Activated CD8-positive, alpha-beta T cell treated with anti-CD3 and anti-CD28 coated beads for 36 hours (primary cell): ENCODE measurements at places on chromosomes 11 and 22. TPM values are rescaled to one million over a fixed set of nuclear protein-coding genes. Genes with fewer than 3 reads are reported as not detected.

SCN4B gene
- total RNA-seq, result 0.72 TPM

KRTAP5-2 gene
- not detected for total RNA-seq

NPAS4 gene
- 0.11 TPM for total RNA-seq

MPZL3 gene
- 51.7 TPM for total RNA-seq

- H3K4me3 ChIP-seq, result no peak overlapping the region
- no peak overlapping the region for H3K27ac ChIP-seq
- no peaks in the 10 kb centered on the region for H3K36me3 ChIP-seq
- no peak for DNase-seq
Observed at GRCh38 chr22:27309697-27310096, 491.9 kb downstream of the MN1 start.

DNA sequence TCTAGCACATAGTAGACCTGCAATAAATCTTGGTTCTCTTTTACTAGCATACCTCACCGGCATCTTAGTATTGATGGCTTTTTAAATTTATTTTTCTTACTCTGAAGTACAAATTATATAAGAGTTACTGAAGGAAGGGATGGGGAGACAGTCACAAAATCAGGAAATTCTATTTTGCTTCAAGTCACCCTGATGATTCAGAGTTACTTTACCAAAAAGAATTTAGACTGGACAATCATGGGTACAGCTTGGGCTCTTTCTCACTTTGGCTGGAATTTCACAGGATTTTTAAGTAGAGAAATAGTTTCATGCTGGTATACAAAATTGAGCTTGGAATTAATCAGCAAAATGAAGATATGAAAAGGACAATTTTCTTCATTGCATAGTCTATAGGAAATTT, 919.2 kb downstream of the METTL15 start:
- H3K27me3 ChIP-seq, result no peaks in the 10 kb centered on the region
- H3K4me3 ChIP-seq, result no peak overlapping the region
- no peak overlapping the region for H3K27ac ChIP-seq
- no peaks in the 10 kb centered on the region for H3K4me1 ChIP-seq
- H3K36me3 ChIP-seq, result no peaks in the 10 kb centered on the region

DNA sequence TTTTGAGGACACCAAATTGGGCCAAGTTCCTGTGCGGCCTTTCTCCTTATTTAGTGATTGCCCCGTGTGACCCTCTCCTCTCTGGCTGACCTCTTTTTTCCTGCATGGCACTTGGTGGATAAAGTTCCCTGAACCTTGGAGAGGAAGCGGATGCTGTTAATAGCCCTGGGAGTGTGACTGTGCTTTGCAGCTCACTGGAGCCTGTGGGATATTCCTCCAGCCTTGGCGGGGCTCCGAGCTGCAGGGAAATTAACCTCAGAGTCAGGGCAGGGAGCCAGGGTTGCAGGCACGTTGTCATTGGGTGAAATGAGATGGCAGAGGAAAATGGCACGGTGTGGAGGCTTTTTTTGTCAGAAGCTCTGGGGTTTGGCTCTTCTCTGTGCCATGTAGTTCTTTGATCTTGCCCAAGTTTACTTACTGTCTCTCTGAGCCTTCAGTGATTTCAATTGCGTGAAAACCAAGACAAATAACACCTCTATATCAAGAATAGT, 965 bp downstream of the OR9Q1 start:
- no peak overlapping the region for H3K4me3 ChIP-seq
- H3K4me1 ChIP-seq, result no peaks in the 10 kb centered on the region
- H3K27me3 ChIP-seq, result peaks cover 3% of the 10 kb centered on the region
- no peak for DNase-seq
- no peak overlapping the region for H3K27ac ChIP-seq

GRCh38 chr22:37383341-37383740, 43.9 kb downstream of the ELFN2 start:
- no peak overlapping the region for H3K27ac ChIP-seq
- H3K36me3 ChIP-seq, result no peaks in the 10 kb centered on the region
- H3K4me3 ChIP-seq, result no peak overlapping the region
- peaks cover 4% of the 10 kb centered on the region for H3K27me3 ChIP-seq

GRCh38 chr22:43266076-43266475, 77.1 kb downstream of the SCUBE1 start:
- H3K27ac ChIP-seq, result no peak overlapping the region
- no peak for DNase-seq
- H3K36me3 ChIP-seq, result no peaks in the 10 kb centered on the region
- H3K4me3 ChIP-seq, result no peak overlapping the region
- H3K27me3 ChIP-seq, result no peaks in the 10 kb centered on the region

DNA sequence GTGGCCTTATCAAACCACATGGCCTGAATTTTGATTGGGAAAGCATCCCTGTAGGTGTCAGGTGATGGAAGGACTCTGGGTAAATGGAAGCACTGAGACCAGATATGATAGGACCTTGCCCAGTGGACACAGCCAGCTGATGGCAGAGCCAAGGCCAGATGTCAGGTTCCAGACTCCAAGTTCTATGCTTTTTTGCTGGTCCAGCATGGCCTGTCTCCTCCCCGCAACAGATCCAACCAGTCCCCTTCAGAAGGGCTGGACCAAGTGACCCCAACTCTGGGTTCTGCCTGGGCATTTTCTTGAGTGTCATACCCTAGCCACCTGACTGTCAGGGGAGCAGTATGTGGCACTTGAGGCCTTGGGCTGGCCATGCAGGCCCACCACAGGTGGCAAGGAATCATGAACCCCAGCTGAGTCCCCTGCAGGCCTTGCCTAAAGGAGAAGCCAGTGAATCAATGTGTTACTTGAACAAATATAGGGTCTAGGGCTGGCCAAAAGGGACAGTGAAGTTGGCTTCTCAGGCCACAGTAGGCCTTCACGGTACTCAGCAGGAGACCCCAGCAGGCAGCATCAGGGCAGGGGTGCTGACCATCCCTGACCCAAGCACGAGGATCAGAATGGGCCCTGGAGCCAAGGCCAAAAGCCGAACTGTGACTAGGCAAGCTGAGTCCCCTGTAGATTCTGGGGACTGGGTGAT, 27.1 kb downstream of the KCNQ1OT1 start:
- no peaks in the 10 kb centered on the region for H3K27me3 ChIP-seq
- H3K36me3 ChIP-seq, result no peaks in the 10 kb centered on the region
- H3K27ac ChIP-seq, result no peak overlapping the region
- H3K4me3 ChIP-seq, result no peak overlapping the region
- DNase-seq, result no peak
- peaks cover 2% of the 10 kb centered on the region for H3K4me1 ChIP-seq

GRCh38 chr11:26087120-26087935, 244.6 kb upstream of the ANO3 start:
- no peaks in the 10 kb centered on the region for H3K4me1 ChIP-seq
- DNase-seq, result no peak
- H3K27ac ChIP-seq, result no peak overlapping the region

DNA sequence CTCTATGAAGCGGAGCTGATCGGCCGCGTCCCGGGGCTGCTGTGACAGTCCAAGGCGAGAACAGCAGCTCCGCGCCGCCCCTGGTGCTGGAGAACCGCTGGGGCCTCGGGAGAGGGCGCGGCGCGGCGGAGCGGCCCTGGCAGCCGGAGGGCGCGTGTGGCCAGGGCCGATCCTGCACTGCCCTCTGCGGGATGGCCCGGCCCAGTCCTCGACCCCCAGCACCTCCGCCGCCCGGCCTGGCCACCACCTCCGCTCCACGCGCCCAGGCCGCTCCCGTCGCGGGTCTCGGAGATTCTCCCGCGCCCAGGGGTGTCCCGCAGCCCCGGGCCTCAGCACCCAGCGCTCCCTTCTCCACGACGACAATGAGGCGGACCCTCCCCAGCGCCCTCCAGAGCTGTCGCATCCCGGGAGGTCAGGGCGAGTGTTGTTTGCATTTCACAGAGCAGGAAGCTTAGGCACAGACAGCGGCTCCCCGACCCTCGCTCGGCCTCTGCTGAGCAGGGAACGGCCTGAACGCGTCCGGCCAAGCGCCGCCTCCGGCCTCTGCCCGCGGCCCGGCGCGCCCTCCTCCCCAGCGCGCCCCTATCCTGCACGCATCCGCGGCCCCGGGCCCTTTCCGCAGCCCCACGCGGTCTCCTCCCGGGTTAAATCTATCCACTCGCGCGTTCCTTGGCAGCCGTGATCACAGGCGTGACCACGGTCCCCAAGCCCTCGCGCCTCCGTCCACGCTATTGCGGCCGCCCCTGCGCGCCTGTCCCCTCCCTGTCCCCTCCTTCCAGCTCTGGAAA, 109.7 kb downstream of the WNT7B start:
- no peak for DNase-seq
- peaks cover 39% of the 10 kb centered on the region for H3K27me3 ChIP-seq
- H3K27ac ChIP-seq, result no peak overlapping the region
- no peaks in the 10 kb centered on the region for H3K36me3 ChIP-seq
- H3K4me3 ChIP-seq, result no peak overlapping the region
- H3K4me1 ChIP-seq, result peaks cover 7% of the 10 kb centered on the region

DNA sequence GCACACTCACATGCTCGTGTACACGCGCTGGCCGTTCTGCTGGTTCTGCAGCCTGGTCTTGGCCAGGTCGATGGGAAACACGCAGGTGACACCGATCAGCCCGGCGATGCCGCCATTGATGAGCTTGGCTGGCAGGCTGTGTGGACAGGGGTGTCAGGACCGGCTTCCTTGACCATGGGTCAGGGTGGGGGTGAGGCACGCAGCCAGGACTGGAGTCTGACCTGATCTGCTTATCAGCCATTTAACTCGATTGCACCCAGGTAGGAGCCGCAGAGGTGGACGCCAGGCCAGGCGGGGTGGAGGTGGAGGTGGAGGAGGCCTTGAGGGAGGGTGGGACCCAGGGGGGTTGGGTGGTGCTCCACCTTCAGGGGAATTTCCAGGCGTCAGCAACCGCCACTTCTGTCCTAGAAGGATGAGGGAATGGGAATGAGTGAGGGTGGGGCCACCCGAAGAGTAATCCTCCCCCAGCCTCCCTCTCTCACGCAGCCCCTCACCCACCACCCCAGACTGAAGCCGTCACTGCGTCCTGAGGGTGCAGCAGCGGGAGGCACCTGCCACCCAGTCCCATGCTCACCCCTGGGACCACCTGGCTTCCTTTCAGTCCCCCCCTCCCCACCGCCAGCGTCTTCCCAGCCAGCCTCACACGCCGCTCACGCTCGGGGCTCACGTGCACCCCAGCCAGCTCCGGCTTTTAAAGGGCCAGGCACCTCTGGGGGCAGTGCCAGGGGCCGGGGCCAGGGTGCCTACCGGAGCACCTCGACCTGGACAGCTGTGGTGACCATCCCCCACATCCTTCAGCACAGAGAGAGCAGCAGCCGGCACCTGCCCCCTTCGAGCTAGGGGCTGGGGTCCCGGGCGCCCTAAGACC, 3.1 kb downstream of the SLC25A22 start:
- H3K27me3 ChIP-seq, result no peaks in the 10 kb centered on the region
- peak; percentile 26 for DNase-seq
- H3K4me3 ChIP-seq, result peak overlapping the region; percentile 77
- peaks cover 14% of the 10 kb centered on the region for H3K4me1 ChIP-seq

- no peak overlapping the region for H3K27ac ChIP-seq
- no peak overlapping the region for H3K4me3 ChIP-seq
- DNase-seq, result no peak
- H3K36me3 ChIP-seq, result no peaks in the 10 kb centered on the region
- H3K4me1 ChIP-seq, result no peaks in the 10 kb centered on the region
- H3K27me3 ChIP-seq, result no peaks in the 10 kb centered on the region
Observed at GRCh38 chr11:115889712-115890111, 385.5 kb upstream of the CADM1 start.

DNA sequence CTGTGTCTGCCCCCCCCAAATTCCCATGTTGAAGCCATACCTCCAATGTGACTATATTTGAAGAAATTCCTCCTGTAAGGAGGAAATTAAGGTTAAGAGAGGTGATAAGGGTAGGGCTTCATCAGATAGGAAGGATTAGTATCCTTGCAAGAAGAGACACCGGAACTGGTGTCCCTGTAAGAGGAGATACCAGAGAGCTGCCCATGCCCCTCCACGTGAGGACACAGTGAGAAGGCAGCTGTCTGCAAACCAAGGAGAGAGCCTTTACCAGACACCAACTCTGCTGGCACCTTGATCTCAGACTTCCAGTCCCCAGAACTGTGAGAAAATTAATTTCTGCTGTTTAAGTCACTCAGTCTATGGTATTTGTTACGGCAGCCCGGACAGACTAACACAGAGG, 109.3 kb downstream of the ARFGAP2 start:
- no peak overlapping the region for H3K27ac ChIP-seq
- no peaks in the 10 kb centered on the region for H3K27me3 ChIP-seq
- peaks cover 3% of the 10 kb centered on the region for H3K36me3 ChIP-seq

DNA sequence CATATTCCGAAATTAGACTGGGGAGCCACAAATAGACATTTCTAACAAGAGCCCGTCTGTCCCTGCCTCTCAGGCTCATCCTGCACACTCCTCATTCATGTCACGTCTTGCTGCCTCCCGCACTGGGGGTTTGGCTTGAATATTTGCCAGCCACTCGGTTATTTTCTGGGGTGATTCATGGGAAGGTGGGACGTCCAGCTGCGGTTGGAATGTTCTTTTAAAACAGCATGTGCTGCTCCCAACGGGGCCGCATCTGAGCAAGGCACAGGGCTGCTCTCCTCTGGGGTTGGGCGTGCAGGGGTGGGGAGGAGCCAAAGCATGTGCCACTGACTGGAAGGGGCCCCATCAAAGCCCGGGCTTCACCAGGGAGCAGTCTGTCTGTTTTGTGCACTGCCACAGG, 25.9 kb upstream of the SLC5A4 start:
- DNase-seq, result no peak
- no peaks in the 10 kb centered on the region for H3K36me3 ChIP-seq
- H3K4me1 ChIP-seq, result no peaks in the 10 kb centered on the region
